Posterior cingulate gyrus (tissue), 11 donors: ENCODE measurements at places on chromosomes 16 and 17.
A peak's percentile ranks its signal among the peaks of the same experiment; 100 is the strongest.

DNA sequence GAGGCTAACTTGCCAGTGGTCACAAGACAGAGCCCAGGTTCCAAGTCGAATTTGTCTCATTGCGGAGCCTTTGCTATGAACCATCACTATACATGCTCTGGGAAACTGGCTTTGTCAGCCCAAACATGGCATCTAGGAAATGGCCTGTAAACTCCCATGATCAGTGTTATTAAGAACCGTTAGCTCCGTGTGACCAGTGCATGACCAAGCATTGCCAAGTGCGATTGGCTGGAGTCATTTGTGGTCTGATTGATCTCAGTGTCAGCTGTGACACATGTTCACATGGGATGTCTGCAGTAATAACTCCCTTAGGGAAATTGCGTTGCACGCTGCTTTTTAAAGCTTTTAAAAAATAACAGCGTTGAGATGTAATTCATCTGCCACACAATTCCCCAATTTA, 18.6 kb upstream of the CDH3 start:
- DNase-seq, result no peak

GRCh38 chr16:81238296-81239011, at the start of gene BCO1:
Gene BCO1 (plus strand): TSS chr16:81238689. CDS start chr16:81238909, 220 bp downstream.
- DNase-seq, result no peak

- DNase-seq, result peak; percentile 6
These were observed 5.4 kb upstream of the CRYBA1 start for GRCh38 chr17:29240968-29241963.

GRCh38 chr17:50268743-50269275, 5.5 kb upstream of the TMEM92 start:
- no peak for DNase-seq

GRCh38 chr16:10599626-10600025, 19.2 kb upstream of the EMP2 start:
- DNase-seq, result no peak

GRCh38 chr17:31660684-31661083, 198.4 kb downstream of the COPRS start:
- DNase-seq, result no peak

DNA sequence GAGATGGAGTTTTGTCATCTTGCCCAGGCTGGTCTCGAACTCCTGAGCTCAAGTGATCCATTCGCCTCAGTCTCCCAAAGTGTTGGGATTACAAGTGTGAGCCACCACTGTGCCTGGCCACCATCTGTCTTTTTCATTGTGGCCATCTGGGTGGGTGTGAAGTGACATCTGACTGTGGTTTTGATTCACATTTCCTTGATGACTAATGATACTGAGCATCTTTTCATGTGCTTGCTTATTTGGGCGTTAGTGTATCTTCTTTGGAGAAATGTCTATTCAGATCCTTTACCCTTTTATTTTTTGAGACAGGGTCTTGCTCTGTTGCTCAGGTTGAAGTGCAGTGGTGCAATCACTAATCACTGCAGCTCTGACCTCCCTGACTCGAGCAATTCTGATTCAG, 53.9 kb upstream of the ERN1 start:
- DNase-seq, result no peak

GRCh38 chr17:67047382-67047781, 3.0 kb downstream of the CACNG1 start:
- no peak for DNase-seq

- no peak for DNase-seq
These were observed 41.4 kb downstream of the CNTNAP4 start for GRCh38 chr16:76318565-76318964.

- DNase-seq, result no peak
These were observed 15.3 kb upstream of the ALDH3A1 start for GRCh38 chr17:19763416-19763815.

DNA sequence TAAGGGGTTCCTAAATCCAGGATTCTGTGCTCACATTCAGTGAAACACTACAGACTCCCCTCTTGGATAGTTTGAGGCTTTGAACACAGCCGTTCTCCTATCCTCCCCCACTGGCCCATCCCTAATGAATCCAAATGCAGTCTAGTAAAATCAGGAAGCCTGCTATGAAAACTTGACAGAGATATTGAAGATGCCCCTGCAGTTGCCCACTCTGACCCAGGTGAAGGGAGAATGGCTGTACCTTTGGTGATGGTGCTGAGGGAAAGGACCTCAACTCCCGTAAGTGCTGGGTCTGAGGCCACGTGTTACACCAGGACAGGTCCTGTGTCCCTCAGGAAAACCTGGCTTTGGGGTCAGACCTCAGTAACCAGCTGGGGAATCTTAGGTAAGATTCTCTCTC, 54.4 kb downstream of the SF3B3 start:
- DNase-seq, result no peak

- DNase-seq, result no peak
These were observed 18.1 kb upstream of the MAF start for GRCh38 chr16:79618692-79619050.

GRCh38 chr17:13429201-13429600, 172.5 kb downstream of the HS3ST3A1 start:
- no peak for DNase-seq

DNA sequence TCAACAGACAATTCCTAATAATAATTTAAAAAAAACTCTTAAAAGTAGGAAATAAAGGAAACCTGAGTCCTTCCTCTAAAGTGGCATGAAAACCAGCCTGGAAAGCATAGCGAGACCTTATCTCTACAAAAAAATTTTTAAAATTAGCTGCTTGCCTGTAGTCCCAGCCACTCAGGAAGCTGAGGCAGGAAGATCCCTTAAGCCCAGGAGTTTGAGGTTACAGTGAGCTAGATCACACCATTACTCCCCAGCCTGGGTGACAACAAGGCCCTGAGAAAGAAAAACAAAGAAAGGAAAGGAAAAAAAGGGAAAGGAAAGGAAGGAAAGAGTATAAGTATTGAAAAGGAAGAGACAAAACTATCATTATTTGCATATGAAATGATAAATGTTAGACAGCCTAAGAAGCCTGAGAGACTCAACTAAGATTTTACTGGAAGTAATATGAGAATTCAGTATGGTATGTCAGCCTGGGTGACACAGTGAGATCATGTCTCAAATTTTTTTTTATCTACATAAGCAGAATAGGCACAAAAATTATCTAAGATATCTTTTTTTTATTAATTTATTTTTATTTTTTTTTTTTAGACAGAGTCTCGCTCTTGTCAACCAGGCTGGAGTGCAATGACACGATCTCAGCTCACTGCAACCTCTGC, 113.0 kb downstream of the GOSR1 start:
- no peak for DNase-seq

GRCh38 chr16:72286936-72287620, 115.1 kb upstream of the PMFBP1 start:
- DNase-seq, result no peak

DNA sequence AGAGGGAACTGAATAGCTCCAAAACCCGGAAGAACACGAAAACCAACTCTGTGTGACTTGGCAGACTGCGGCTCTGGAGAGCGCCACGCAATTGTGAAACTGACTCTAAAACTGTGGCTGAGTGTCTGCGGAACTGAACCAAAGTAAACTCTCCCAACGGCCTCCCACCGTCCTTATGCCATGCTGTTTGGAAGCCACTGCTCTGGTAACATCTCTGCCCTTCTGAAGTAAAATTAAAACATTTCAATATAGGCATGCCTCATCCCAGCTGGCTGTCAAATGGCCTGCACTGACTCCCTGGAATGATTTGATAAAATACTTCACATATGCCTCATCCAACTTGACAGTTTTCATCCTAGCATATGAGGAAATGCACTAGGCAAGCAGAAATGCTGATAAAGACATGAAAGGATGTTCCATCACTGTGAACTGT, 70.2 kb downstream of the PARN start:
- DNase-seq, result peak; percentile 29

- no peak for DNase-seq
These were observed 12.4 kb downstream of the NEUROD2 start for GRCh38 chr17:39595294-39595693.

GRCh38 chr17:78798695-78799559, 16.9 kb upstream of the CYTH1 start:
- peak; percentile 40 for DNase-seq

- DNase-seq, result no peak
These were observed 72.9 kb upstream of the SMIM36 start for GRCh38 chr17:55584055-55584685.

DNA sequence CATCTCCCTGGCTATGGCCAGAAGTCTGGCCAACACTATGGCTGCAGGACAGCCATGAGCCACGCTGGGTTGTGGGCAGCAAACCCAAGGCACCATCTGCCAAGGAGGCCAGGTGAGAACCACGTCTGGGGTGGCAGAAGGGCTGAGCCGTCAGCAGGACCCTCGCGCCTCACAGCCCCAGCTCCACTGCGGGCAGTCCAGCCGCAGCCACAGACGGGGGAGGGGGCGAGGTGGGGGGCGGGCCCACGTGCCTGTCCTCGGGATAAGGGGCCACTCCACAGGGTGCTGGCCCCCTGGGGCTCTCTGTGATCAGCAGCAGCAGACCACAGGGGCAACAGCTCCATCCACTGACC, 6.5 kb upstream of the BAIAP2 start:
- no peak for DNase-seq

- DNase-seq, result no peak
These were observed 11.2 kb upstream of the SPN start for GRCh38 chr16:29651774-29652349.

DNA sequence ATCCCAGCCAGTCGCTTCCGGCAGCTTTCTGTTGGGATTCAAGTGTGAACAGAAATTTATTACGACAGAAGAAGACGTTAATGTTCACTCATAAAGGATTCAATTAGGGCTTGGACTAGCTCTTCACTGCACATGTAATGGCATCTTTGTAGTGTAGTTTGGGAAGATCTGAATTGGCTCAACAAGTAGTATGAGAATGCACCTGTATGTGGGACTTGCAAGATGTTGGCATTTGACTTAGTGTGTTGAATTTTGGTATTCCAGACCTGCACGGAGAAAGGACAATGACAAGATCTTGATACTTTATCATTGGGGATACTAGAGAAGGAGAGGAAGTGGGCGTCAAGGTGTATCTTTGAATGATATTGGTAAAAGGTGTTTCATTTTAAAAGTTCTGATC, 1.2 kb downstream of the PSMD11 start:
- DNase-seq, result no peak

DNA sequence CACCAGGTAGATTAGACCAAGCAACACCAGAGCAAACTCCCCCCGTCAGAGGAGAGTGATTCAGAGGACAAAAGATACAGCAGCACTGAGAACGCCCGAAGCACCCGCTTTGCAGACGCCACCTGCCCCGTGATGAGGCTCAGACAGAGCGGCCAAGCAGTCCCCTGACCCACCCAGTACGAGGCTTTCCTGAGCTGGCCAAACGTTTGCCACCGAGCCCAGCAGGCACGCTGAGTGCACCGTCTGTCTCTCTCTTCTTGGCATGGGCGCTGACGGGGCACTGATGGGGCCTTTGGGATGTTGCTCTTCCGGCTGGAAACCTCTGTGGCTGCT, 19.4 kb upstream of the WDR45B start:
- DNase-seq, result peak; percentile 27

- DNase-seq, result no peak
These were observed 4.7 kb upstream of the RPRML start for GRCh38 chr17:46983782-46984181.

GRCh38 chr16:85981826-85982562, 83.0 kb downstream of the IRF8 start:
- no peak for DNase-seq

DNA sequence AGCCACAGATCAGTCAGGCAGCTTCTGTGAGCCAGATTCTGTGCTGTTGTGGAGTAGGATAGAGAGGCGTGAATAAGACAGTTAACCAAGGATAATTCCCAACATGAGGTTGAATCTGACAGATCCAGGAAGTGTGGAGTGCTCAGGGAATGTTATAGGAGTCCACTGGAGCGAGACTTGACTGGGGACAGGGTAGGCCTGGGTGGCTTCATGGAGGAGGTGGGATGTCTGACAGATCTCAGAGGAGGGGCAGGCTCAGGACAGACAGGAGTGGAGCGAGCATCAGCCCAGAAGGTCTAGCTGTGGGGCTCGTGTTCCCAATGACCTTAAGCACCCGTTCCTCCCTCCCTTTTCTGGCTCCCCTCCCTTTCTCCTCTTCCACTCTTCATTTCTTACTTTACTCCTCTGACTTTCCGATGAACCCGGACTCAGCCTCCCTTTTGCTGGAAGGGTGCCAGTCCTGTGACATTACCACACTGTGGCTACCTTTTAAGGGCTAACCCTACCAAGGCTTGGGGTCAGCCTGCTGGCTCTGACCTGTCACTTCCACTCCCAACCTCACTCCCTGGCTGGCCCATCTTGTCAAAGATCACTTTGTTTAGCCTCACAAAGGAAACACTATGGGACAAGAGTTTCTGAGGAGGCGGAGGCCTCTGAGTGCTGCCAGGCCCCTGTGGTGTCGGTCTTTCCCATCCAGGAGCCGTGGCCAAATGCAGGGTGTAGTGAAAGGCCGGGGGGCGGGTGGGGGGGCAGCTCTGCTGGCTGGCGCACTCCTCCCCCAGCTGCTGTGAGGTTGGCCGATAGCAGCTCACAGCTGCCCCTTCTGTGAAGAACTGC, 28.5 kb upstream of the EFCAB13 start:
- DNase-seq, result no peak

DNA sequence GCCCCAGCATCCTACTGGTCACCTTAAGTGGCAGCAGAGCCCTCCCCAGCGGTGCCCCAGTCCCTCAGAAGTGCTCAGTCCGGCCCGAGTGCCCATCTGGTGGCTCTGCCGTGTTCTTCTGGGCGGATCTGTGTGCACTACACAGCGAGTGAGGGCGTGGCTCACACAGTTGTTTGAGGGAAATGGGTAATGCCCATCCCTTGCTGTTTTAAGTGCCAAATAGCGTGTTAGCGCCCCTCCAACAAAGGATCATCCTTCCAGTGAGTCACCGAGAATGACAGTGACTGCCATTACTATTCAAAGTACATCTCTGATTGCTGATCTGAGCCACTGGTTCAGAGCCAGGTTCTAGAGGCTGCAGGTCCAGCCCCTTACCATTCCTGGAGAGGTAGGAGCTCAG, 152.0 kb downstream of the LGALS9B start:
- DNase-seq, result no peak

GRCh38 chr17:17785407-17785806, 51.4 kb downstream of the SREBF1 start:
- DNase-seq, result no peak

GRCh38 chr17:5365831-5366230, 53.6 kb downstream of the NUP88 start:
- DNase-seq, result no peak

GRCh38 chr16:78570399-78571141, 471.1 kb downstream of the WWOX start:
- DNase-seq, result no peak

DNA sequence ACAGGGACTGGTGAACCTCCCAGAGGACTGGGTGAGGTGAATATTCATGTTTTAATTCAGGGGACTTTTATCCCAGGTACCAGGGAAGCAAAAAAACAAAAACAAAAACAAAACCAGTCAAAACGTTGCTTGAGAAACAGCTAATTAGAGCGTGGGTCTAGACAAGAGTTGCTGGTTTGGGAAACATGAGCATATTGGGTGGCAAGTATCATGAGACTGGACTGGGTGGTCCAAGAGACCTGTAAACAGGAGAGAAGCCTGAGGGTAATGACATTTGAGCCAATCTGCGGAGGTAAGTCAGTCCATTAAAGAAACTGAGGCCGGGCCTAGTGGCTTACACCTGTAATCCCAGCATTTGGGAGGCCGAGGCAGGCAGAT, 11.5 kb upstream of the BPTF start:
- DNase-seq, result no peak

- no peak for DNase-seq
These were observed 83.7 kb downstream of the RTN4RL1 start for GRCh38 chr17:1941272-1942065.

GRCh38 chr16:85347213-85347591, 234.9 kb upstream of the CIBAR2 start:
- DNase-seq, result no peak
